ELF-1 (cell line): ENCODE measurements at places on chromosomes 1 and 21.
A peak's percentile ranks its signal among the peaks of the same experiment; 100 is the strongest.

- DNase-seq = peak; percentile 0
Measured at GRCh38 chr1:228050571-228051231, 31.8 kb upstream of the ARF1 start.

DNA sequence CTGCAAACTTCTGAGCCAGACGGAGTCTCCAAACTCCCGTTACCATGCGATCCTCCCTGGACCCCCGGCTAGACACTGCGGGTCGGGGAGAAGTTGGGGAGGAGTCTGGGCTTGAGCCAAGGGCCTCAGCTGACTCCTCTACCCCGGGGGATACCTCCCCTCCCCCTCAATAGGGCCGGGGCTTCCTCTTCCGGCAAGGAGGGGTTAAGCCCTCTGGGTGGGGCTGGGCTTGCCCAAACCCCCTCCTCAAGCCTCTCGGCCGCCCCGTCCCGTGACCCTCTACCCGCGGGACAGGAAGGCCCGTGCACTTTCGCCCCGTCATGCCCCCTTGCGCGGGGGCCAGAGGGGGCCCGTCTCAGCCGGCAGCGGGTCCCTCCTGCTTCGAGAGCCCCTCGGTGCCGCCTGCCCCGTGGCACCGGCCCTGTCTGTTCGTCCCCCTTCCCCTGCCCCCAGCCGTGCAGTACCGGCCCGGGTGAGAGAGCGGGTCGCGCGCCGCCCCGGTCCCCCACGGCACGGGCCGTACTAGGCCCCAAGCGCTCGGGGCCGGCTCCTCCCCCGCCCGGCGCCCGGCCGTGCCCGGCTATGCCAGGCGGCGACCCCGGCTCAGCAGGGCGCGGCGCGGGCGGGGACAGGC is 652 bp downstream of the ARL8A start:
- peak; percentile 53 for DNase-seq

- peak; percentile 80 for DNase-seq
Measured at GRCh38 chr1:220882061-220882891, 3.0 kb downstream of the HLX start.

GRCh38 chr1:193486671-193487229 is 300.3 kb upstream of the B3GALT2 start:
- no peak for DNase-seq

DNA sequence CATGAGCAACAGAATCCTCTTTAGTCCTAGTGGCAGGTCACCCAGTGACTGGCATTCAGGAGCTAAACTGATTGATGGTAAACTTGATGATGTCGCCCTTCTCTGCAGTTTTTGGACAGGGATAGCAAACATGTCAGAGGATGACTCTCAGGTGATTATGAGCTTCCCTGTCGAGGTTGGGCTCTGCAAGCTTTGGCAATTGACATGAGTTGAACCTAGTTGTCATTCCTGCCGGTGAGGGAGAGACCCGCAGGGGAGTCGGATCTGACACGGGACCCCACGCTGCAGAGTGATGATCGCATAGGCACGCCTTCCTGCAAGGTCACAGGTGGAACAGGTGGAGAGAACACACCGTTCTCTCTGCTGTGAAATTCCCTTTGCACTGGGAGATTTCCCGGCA is 438.0 kb upstream of the VAMP3 start:
- DNase-seq = no peak

DNA sequence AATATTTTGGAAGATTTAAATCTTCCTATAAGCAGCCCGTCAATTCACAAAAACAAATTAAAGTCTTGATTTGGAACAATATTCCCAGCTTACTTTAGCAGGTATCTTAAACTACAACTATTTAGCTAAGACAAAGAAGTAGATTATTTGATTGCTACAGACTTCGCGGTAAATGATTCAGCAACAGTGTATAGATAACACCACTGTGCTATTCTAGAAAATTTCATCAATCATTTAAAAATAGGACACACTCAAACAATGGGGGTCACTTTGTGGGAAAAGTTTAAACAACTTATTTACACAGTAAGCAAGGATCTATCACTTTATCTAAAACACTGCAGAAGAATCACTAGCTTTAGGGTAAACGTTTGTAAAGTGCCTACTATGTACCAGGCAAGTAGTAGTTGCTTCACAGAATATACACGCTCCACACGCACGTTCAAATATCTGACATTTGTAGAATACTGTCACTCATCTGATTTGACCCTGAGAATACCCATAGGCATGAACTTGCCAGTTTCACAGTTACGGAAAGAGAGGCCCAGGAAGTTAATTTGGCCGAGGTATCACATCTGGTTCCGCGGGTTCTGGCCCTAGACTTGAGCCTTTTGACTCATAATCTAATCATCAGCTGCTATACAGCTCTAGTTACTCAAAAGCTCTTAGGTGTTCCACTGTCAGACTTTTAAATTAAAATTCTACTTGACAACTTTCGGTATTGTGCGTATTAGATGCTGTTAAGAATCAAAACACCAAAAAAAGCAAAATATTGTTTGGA is 876 bp downstream of the DENND2C start:
- no peak for DNase-seq

DNA sequence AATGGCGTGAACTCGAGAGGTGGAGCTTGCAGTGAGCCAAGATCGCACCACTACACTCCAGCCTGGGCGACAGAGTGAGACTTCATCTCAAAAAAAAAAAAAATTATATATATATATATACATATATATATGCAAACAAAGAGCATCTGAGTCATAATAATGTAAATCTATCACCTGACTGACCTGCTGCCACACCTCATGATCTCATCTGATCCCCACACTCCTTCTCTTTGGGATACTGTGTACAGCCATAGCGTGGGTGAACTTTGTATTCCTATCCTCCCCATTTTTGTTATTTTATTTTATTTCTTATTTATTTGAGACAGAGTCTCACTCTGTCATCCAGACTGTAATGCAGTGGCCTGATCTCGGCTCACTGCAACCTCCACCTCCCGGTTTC is 2.6 kb upstream of the HDAC1 start:
- DNase-seq = no peak

GRCh38 chr1:54436826-54437225 is 30.6 kb upstream of the SSBP3 start:
- no peak for DNase-seq

GRCh38 chr1:21174654-21175323 is 1.9 kb downstream of the EIF4G3 start:
- no peak for DNase-seq

DNA sequence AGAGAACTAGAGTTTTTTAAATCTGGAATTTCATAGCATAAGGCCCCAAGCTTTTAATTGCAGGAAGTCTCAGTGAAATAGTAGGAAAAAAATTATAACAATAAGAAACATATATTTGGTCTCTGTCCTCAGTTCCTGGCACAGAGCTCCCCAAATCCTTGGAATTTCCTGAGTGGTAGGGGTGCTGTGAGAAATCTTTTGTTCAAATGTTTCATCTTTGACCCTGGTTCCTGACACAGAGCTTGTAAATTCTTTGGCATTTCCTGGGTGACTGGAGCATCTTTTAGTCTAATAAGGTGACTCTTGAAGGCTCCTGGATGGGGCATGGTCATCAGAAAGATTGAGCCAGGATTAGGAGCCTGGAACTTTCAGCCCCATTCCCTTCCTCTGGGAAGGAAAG is 225.7 kb upstream of the AJAP1 start:
- DNase-seq = no peak

DNA sequence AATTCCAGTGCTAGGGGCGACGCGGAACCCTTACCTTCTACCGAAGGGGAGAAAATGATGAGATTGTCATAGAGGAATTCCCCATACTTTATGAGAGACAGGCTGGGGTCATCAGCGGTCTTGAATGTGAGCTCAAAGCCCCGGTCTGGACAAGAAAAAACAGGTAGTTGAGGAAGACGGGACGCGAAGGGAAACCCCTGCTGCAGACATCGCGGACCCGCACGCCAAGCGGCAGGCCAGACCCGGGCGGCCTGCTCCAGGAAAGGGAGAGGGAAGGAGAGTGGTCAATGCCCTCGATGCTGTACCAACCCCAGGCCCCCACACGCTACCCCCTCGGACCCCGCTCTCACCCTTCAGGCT is 342 bp downstream of the DDOST start:
- no peak for DNase-seq

GRCh38 chr1:52424231-52424636 is 19.8 kb downstream of the PRPF38A start:
- DNase-seq = no peak

GRCh38 chr1:40696294-40696693 is 4.8 kb downstream of the NFYC start:
- no peak for DNase-seq

GRCh38 chr1:243454328-243454997 is 198.6 kb downstream of the SDCCAG8 start:
- no peak for DNase-seq

DNA sequence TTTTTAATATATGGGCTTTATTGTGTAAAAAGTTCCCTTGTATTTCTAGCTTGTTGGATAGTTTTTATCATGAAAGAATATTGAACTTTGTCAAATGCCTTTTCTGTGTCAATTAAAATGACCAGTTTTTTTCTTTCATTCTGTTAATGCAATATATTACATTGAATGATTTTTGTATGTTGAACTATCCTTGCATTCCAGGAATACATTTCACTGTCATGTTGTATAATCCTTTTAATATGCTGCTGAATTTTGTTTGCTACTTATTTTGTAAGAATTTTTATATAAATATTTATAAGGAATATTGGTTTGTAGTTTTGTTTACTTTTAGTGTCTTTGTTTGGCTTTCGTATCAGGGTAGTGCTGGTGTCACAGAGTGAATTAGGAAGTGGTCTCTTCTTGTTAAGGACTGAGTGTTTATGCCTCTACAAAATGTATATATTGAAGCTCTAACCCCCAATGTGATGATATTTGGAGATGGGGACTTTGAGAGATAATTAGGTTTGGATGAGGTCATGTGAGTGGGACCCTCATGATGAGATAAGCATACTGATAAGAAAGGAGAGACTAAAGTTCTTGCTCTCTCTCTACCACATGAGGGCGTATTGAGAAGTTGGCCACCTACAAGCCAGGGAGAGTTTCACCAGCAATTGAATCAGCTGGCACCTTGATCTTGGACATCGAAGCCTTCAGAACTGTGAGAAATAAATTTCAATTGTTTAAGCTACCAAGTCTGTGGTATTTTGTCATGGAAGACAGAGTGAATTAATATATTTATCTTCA is 12.0 kb upstream of the SLAMF6 start:
- DNase-seq = no peak

GRCh38 chr1:50421366-50421748 is 1.9 kb downstream of the DMRTA2 start:
- DNase-seq = peak; percentile 30

DNA sequence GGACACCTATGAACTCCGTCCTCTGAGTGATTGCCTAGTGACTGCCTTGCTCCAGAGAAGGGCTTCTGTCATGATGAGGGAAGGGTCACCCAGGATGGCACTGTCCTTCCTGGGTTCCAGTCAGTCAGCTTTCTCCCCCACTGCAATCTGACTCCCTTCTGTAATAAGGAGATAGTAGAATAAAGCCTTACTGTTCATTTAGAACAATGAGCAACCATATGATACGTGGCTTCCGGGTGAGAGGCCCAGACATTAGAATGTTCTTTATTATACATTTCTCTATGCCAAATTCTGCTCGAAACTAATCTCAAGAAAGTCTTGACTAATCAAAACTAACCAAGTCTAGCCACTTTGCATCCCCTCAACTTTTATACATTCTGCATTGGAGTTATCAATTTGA is 8.5 kb upstream of the MTMR11 start:
- DNase-seq = no peak

- no peak for DNase-seq
Measured at GRCh38 chr1:51253691-51254090, 17.6 kb downstream of the RNF11 start.

DNA sequence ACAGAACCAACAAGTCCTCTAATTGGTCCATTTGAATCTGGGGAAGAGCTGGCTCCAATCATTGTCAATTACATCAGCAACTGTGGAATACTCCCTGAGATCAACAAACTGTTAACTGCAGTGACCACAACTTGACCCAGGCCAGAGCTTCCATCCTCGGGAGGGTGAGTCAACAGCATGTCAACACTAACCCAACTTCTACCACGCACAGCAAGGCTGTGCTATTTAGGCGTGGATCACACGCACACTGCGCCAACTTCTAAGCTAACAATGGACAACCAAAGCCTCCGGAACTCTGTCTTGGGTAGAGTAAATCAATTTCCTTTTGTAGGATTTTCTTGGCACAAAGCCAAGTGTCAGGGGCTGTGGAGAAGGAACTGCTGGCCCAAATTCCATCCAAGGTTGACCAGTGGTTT is 30.4 kb downstream of the APP start:
- peak; percentile 16 for DNase-seq
